ENCODE measurements at places on chromosomes 3 and 15.

- no peak for DNase-seq
These were observed 177.3 kb upstream of the DPH6 start for GRCh38 chr15:35723120-35723847.

GRCh38 chr3:111362381-111363009 is 179.5 kb upstream of the CD96 start:
- no peak for DNase-seq

DNA sequence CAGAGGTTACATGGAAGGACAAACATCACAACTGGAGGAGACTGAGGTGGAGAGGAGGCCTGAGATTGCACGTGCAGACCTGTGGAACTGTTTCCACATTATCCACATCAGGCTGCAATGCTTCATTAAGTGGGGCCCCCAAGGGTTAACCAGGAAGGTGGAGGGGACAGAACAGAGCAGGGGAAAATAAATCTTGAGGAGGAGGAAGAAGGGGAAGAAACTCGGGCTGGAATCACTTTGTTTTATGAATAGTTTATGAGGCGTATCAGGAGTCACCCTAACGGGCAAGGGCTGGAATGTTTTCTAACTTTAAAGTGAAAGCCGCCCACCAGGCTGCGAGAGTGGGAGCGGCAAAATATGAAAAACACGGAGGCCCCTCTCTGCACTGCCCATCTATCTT is 154.9 kb downstream of the WNT5A start:
- DNase-seq = no peak

DNA sequence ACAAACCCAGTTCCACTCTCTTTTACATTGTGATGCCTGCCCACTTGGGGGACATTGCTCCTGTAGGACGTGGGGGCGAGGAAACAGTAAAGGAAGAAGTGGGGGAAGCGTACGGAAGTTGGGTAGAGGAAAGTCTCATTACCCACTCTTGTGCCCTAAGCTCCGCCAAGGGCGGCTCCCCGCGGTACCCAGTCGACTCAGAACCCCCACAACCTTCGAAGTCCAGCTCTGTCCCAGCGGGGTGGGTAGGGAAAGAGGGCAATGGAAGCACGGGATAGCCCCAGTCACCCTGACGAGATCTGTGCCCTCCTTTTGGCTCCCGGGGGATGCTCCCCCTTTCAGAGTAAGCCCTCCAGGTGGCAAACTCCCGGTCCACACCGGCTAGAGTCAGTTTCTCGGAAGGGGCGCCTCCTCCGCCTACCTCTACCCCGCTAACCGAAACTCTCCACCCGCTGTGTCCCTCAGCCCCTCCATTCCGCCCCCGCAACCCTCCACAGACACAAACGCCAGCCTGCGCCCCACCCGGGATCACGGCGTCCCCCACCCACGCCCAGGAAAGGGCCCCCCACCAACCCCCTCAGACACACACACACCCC is 527 bp downstream of the CSNK1G1 start:
- no peak for DNase-seq

DNA sequence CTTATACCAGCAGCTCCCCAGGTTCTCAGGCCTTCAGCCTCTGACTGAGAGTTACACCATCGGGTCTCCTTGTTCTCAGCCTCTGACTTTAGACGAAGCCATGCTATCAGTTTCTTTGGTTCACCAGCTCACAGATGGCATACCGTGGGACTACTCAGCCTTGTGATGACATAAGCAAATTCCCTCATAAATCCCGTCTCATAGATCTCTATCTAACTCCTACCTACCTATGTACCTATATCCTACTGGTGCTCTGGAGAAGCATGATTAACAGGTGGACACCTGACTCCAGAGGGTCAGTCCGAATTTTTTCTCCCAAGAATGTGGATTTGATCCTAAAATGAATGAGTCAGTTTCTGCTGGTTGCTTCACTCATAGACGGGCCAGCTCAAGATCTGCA is 59.1 kb upstream of the CDV3 start:
- DNase-seq = no peak

- no peak for DNase-seq
These were observed 1.1 kb upstream of the GYG1 start for GRCh38 chr3:148990236-148990635.

DNA sequence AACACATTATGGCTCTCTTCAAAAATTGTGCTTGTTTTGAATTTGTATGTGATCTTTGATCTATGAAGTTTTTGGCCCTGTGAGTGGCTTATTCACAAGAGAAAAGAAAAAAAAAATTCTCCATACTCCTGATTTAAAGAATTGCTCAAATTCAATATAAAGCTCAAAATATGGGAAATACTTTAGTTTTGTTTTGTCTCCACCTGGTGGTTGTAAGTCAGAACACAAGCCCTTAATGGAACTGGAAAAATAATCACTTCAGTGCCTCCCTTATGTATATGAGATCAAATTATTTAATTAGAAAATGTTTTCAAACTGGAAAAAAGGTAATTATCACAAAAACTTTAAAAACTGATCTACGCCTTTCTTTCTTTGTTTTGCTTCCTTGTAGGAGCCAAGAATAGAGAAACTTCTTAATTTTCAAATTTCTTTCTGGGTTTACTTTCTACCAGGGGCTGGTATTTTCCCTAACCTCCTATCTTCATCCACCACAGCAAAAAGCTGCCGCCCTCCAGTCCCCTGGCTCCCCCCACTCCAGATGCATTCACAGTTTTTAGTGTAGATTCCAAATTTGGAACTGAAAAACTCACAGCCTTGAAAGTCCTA is 50.6 kb downstream of the SERP1 start:
- DNase-seq = peak; percentile 8

- no peak for DNase-seq
These were observed 10.6 kb downstream of the ATP8B4 start for GRCh38 chr15:50108461-50108860.

- DNase-seq = no peak
These were observed 68.3 kb downstream of the KLHL25 start for GRCh38 chr15:85726454-85726853.

DNA sequence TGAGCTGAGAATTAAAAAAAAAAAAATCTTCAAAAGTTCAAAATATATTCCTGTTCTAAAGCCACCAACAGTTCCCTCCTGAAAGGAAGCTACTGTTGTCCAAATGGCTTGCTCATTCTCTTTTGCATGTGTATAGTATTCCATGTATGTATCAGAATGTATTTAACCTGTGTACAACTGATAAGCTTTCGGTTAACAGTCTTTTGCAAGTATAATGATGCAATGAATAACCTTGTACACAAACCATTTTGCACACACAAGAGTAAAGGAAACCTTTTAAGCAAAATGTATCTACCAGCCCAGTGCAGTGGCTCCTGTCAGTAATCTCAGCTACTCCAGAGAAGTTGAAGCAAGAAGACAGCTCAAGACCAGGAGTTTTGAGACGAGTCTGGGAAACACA is 32.6 kb downstream of the TOPBP1 start:
- no peak for DNase-seq

- no peak for DNase-seq
These were observed 451.5 kb upstream of the NECTIN3 start for GRCh38 chr3:110620118-110620517.

DNA sequence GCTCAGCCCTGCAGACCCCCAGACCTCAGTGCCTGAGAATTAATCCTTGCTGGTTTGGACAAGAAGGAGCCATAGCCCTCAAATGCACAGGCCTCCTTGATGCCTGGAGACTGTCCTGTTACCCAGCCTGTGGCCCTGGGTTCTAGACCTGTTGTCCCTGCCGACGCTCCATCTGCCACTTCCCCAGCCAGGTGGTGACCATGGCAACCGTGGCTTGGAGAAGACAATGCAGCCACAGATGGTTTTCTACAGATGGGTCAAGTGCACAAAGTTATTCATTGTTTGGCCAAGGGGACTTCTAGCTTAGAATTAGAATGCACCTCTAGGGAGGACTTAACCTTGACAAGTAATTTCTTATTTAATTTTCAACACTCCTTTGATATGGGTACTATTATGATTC is 297.1 kb downstream of the UACA start:
- DNase-seq = no peak

DNA sequence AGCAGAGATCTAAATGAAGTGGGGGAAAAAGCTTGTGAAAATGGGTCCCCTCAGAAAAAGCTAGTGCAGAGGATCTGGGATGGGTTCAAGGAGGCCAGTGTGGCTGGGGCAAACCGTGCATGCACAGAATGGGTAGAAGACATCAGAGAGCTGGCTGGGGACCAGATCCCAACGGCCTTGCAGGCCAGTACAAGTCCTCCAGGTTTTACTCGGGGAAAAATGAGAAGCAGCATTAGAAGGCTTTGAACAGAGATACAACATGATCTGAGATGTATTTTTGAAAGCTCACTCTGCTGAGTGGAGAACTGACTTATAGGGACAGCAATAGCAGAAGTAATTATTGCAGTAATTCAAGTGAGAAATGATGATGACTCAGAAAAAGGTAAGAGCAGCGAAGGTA is 114.5 kb downstream of the HERC1 start:
- no peak for DNase-seq

GRCh38 chr3:121482660-121483059 is 63.1 kb downstream of the POLQ start:
- no peak for DNase-seq

DNA sequence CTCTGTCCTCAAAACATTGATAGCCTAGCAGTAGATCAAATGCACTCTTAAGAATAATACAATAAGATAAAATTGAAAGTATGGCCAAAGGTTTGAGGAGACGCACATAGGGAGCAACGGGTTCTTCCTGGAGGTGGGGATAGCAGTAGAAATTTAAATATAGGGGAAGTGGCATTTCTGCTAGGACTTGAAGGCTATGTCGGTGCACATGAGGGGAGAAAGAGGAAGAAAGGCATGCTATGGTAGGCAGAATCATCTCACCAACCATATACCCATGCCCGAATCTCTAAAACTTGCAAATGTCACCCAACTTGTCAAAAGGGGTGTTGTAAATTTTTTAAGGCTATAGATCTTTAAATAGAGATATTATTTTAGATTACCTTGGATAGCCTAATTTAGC is 735.1 kb upstream of the LMCD1 start:
- DNase-seq = no peak

DNA sequence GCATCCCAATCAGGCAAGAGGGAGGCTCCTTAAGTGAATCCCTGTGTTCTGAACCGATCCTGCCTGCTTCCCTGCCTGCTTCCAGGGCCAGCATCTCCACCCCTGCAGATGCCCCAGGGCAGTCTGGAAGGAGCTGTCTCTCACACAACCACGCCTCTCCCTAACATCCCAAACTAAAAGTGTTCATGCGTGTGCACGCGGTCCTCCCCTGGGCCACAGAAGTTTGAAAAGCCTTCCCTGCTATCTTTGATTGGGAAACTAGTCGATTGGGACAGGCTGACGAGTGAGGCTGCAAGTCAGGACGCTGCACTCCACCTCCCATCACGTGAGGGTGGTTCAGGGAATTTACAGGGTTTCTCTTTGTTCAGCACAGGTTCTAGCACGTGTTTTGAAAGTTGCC is 340.9 kb upstream of the ICE2 start:
- DNase-seq = no peak

DNA sequence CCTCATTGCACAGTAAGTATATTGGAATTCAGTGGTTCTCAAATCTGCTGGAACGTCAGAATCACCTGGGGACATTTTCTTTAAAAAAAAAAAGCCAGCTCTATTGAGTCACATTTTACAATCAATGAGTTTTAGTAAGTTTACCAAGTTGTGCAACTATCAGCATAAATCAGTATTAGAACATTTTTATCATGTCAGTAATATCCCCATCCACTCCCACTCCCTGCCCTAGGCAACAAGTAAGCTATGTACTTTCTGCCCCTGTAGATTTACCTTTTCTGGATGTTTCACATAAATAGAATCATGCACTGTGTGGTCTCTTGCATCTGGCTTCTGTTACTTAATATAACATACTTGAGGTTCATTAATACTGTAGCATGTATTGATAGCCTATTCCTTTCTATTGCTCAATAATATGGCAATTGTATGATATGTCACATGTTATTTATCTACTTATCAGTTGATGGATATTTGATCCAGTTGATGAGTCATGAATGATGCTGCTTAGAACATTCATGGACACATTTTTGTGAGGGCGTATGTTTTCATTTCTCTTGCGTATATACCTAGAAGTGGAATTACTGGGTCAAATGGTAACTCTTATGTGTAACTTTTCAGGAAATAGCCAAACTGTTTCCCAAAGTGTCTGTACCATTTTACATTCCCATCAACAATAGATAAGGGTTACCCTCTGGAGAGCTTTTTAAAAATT is 180.5 kb downstream of the THSD4 start:
- no peak for DNase-seq

DNA sequence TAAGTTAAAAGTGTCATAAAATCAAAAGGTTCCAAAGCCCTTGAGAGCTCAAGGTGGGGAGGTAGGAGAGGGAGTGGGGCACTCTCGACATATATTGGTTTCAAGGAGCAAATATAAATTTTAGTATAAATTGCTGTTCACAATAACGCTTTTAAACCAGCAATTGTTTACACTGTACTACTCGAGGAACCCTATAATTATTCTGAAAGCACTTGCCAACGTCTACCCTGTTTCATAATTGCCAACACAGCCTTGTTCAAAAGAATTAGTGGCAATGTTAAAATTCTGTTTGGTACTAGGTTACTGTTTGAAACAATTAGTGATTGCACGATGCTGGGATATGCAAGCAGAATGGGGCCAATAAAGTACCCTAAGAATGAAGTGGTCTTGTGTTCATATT is 76.3 kb upstream of the ICE2 start:
- peak; percentile 81 for DNase-seq

- no peak for DNase-seq
These were observed 146.5 kb upstream of the MEIS2 start for GRCh38 chr15:37246856-37247255.

GRCh38 chr3:151504606-151505005 is 43.7 kb upstream of the IGSF10 start:
- DNase-seq = no peak

GRCh38 chr3:141875893-141876380 is 506 bp upstream of the ATP1B3 start:
- DNase-seq = peak; percentile 55

DNA sequence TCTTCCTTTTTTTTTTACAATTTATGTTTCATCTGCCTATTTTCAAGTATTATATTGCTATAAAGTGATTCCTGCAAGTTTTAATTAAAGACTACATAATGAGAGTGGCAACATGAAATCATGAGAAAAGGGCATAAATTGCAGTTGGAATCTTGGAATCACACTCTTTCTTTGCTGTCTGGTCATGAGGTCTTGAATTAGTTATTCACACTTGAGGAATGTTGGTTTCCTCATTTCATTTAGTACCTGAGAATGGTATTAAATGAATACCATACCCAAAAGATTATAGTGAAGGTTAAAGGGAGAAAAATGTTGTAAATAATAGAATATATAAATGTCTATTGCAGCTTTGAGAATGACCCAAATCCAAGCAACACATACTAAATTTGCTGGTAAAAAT is 25.8 kb upstream of the CNTN3 start:
- no peak for DNase-seq

All from NCI-H2081 treated with DMSO at 0.1 percent for 48 hours (cell line).